T-helper 1 cell (primary cell): ENCODE measurements at places on chromosomes 12 and 14.

- DNase-seq = no peak
Measured at GRCh38 chr12:56931474-56931978, 2.7 kb downstream of the SDR9C7 start.

DNA sequence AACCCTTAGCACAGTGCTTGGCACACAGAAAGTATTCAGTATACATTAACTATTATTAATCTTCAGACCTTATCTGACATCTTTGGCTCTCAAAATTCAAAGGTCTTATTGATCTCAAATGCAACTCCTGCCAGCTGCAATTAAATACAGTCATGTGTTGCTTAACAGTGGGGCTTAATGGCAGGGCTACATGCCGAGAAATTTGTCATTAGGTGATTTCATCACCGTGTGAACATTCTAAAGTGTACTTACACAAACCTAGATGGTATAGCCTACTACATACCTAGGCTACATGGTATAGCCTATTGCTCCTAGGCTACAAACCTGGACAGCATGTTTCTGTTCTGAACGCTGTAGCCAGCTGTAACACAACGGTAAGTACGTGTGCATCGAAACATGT, 156.3 kb upstream of the TMCC3 start:
- no peak for DNase-seq

DNA sequence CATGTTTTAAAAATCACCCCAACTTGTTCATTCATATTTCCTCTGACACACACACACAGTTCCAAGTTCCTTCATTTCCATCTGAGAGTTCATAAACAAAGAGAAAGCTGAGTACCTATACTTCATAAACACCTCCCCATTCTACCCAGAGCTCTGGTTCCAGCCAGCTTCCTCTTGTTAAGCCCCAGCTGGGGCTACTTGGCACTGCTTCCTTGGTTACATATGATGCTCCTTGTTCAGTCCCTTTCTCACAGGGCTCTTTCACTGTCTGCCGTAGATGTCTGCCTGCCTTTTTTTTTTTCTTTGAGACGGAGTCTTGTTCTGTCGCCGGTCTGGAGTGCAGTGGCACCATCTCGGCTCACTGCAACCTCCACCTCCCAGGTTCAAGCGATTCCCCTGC, 77.5 kb downstream of the COX16 start:
- DNase-seq = no peak

DNA sequence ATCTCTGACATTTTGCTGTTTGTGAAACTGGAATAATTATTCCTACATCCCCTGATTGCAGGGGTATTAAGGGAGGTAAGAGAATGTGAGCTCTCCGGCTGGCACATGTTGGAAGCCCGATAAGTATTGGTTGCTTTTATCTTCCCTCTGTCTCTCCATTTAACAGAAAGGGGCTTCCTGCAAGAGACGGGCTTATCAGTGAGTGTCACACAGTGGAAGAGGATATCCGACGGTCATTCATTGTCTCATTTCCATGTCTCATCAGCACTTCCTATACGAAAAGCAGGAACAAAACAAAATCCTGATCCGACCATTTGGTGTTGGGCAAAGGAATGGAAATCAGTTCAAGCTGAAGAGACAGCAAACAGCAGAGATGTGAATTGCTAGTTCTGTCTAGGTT, 10.7 kb downstream of the DYRK4 start:
- no peak for DNase-seq

DNA sequence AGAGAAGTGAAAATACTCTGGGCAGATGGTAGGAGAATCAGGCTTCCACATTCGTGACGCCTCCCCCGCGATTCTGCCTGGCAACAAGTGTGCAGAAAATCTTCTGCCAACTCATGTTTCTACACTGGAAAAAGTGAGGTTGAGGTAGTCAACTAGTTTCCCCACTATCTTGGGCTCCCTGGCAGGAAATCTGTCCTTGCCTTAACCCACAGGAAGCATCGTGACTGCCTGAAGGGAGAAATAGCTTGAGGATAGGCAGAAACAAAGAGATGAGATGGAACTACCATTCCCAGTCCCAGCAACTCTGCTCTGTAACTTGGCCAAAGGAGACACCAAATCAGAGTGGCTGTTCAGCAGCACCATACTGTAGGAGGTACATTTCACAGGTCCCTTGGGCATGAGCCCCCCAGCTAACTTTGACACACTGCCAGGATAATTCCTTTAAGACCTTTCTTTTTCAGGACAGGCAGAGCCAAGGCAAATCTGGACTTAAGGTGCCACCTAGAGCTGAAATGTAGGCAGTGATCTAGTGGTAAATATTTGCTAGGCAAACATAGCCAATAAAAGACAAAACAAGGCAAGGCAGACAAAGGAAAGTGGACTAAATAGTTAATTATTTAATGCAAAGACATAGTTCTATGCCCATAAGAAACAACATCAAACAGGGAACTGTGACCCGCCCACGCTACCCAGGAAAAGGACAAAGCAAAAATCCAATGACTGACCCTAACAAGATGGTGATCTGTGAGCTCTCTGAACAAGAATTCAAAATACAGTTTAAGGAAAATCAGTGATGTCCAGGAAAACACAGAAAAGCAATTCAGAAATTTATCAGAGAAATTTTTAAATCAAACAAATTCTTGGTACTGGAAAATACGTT, 205.1 kb downstream of the PTPRO start:
- no peak for DNase-seq

DNA sequence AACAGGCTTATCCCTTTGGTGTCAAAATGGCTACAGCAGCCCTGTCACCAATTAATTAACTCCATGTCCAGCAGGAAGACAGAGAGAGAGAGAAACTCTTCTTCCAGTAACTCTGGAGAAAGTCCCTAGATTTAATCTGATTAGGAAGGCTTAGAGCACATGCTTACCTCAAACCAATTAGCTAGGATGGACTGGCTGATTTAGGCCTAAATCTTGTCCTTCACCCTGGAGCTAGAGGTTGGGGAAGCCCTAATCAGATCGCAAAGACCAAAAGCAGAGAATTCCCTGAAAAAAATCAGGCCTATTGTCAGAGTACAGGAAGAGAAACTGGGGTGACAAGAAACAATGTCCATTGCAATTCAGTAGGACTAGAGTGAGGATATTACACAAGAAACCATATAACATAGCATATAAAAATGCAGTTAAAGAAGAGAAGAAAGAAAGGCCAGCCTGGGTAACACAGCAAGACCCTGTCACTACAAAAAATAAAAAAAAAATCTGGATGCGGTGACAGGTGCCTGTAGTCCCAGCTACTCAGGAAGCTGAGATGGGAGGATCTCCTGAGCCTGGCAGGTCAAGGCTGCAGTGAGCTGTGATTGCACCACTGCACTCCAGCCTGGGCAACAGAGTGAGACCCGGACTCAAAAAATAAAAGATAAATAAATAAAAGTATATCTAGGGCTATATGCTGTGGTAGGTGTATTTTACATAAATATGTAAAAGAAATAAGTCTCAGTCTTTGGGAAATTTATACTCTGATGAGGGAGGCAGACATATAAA, 34.9 kb upstream of the TUBA1A start:
- no peak for DNase-seq

DNA sequence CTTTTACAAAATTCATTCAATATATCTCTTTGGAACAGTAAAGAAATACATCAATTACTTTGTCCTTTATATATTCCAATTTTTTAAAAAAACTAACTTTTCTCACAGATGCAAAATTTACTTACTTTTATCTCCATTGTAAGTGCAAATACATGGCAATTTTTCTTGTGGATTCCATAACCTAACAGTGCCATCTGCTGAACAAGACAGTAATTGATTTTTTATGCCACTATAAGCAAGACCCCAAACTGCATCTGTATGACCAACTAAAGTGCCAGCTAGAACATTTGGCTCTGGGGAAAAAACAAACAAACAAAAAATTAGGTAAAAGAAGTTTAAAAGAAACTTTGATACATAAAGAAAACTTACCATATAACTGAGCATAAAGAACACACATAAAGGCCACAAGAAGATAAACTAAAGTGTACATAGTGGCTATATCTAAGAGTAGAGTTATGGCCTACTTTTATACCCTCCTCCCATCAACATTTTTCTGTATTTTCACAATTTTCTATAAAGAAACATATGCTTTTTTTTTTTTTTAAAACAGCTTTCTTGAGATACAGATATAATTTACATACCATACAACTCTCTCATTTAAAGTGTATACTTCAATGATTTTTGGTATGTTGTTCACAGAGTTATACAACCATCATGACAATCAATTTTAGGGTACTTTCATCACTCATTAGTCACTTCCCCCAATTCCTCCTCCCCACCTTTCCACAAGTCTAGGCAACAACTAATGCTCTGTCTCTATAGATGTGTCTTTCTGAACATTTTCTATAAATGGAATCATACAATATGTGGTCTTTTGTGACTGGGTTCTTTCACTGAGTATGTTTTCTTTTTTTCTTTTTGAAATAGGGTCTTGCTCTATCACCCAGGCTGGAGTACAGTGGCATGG, 32.6 kb downstream of the COCH start:
- no peak for DNase-seq

DNA sequence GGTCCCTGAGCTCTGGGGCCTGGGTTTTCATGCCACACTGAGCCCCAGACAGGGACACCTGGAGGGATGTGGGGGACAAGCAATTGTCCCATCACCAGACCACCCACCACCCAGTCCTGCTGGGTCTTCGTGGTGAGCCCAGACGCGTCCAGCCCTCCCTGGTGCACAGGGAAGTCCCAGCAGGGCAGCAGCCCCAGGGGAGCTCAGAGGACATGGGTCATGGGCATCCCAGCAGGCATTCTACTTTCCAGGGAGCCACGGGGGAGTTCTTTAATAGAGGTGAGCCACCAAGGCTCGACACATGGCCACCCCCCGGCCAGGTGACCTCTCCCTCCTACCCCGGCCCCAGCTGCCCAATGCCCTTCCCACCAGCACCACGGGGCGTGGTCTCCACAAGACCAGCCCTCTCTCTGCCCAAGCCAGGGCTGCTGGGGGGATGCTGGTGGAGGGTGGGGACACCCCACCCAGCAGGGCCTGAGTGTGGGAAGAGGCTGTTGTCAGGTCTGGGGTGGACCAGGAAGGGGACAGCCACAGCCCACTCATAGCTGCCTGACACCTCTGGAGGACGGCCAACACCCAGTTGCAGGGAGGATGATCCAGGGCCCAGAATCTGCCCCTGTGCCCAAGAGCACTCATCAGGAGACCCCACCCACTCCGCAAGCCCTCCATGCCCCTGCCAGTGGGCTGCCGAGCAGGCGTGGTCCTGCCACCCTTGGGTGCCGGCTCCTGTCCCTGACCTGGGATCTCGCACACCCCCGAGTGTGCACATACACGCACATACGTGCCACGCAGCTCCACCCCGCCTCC, 14.1 kb downstream of the AKT1 start:
- no peak for DNase-seq

- no peak for DNase-seq
Measured at GRCh38 chr12:70598467-70599193, 38.6 kb downstream of the PTPRB start.

DNA sequence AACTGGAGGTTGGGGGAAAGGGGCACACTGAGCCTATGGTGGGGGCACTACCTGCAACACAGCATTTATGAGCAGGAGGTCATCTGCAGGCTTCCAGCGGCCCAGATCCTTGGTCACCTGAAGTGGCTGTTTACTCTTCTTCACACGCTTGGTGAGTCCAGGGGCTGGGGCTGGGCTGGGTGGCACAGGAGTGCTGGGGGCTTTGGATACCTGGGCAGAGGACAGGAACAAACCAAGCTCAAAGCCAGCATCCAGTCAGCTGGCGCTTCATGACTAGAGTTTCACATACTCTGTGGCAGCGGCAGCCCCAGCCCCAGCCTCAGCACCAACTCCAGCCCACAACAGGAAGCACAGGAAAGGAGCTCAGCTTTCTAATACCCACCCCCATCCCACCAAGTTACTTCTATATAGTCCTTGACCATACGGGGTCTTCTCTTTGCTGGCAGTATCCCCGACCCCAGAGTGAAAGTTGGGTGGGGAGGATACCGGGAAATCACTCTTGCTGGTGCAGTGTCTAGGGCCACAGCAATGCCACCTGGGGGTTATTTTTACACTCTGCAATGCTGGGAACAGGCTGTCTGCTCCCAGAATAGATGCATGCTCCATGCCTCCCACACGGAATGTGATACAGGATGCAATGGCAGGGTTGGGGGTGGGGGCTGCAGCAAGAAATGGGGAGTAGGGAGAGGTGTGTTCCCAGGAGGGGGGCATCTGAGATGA, 3.1 kb downstream of the MCRS1 start:
- DNase-seq = no peak

DNA sequence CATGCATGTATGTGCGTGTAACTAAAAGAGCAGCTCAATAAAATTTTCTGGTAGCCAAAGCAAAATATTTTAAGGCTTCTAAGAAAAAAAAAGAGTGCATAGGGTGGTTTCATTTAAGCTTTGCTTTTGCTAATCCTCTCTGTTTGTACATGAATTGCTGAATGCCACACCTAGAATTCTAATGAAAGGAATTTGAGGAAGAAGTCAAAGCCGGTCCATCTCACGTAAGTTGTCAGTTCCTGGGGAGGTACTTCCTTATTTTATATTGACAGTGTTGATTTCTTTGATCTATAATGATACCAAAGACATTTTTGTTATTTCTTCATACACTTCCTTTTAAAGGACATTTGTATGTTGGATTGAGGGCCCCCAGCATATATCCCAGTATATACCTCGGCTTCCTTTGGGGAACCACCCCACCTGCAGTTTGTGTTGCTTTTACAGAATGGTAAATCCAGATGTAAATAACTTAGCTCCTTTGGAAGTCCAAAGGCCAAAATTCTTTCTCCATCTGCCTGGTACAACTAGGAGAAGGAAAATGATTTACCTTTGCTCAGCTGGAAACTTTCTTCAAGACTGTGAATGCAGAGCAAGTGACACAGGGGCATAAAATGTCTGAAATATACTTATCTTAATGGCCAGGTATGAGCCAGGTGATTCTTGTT, 420.9 kb upstream of the ATP2B1 start:
- DNase-seq = no peak

- DNase-seq = no peak
Measured at GRCh38 chr12:89507015-89507824, 17.4 kb downstream of the GALNT4 start.

DNA sequence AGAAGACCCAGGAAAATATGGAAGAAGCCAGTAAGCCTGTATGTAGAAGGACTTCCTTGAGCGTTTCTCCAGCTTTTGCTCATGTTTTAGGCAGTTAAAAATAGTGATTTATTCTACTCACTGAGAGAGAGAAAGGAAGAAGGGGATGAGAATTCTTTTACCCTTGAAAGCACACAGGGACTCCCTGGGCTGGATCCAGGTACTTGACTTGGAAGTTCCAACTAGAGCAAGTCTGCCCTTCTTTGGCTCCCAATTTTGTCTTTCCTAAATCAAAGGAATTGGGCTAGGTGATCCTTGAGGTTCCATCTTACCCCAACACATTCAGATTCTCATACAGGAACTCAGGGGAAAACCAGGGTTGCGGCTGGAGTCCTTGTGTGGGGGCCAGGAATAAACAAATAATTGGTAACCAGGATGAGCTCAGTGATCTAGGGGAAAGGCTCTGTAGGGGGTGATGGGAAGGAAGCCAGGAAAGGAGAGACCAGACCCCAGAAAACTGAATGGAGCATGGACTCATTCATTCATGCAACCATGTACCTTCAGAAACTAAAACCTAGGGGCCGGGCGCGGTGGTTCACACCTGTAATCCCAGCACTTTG, 11.5 kb upstream of the ITGA5 start:
- no peak for DNase-seq

- no peak for DNase-seq
Measured at GRCh38 chr12:82682326-82682725, 4.4 kb upstream of the TMTC2 start.

GRCh38 chr12:56661560-56661959, 15.8 kb upstream of the ATP5F1B start:
- DNase-seq = no peak

GRCh38 chr12:38813923-38814322, 91.5 kb downstream of the CPNE8 start:
- DNase-seq = no peak
